Esophagus squamous epithelium (tissue), 5 donors: ENCODE measurements at places on chromosomes 1 and 21.

- no peak for DNase-seq
Observed at GRCh38 chr1:73772941-73773340, 425.0 kb downstream of the LRRIQ3 start.

GRCh38 chr1:184462155-184462554 is 75.3 kb downstream of the C1orf21 start:
- DNase-seq: no peak

GRCh38 chr1:168178227-168178637 is 530 bp upstream of the TIPRL start:
- no peak for DNase-seq

DNA sequence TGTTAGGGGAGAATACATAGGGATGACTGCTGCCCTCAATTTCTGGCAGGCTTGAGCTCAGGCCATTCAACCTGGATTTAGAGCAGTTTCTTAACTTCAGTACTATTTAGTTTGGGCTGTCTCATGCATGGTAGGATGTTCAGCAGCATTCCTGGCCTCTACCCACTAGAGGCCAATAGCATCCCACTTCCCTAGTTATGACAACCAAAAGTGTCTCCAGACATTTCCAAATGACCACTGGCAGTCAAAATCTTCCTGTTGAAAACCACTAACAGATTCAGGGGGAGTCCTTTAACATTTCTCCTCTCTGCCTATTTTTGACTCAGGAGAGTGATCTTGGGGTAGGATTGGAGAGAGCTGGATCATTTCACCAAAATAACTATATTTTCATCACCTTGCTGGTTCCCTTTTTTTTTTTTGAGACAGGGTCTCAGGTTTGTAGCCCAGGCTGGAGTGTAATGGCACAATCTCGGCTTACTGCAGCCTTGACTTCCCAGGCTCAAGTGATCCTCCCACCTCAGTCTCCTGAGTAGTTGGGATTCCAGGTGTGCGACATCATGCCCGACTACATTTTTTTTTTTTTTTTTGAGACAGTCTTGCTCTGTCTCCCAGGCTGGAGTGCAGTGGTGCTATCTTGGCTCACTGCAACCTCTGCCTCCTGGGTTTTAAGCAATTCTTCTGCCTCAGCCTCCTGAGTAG is 8.7 kb downstream of the GNAT2 start:
- no peak for DNase-seq

- no peak for DNase-seq
Observed at GRCh38 chr1:208524376-208524775, 280.2 kb upstream of the PLXNA2 start.

- DNase-seq: no peak
Observed at GRCh38 chr1:75135573-75136194, 1.5 kb downstream of the LHX8 start.

DNA sequence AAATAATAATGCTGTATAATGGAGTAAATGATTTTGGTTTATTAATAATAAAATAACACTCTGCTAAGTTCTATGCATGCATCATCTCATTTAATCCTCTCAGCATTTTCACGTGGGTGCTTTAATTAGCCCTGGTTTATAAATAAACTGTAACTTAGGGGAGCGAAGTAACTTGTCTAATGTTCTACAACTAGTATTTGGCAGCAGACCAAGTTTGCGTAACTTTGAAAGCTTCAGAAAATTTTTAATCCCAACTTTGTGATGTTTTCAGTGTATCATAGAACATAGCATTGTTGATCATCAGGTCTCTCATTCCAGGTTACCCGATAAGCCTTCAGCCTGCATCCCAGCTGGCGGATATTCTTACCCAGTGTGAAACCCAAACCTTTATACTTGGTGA is 322.4 kb upstream of the SGIP1 start:
- DNase-seq: no peak

DNA sequence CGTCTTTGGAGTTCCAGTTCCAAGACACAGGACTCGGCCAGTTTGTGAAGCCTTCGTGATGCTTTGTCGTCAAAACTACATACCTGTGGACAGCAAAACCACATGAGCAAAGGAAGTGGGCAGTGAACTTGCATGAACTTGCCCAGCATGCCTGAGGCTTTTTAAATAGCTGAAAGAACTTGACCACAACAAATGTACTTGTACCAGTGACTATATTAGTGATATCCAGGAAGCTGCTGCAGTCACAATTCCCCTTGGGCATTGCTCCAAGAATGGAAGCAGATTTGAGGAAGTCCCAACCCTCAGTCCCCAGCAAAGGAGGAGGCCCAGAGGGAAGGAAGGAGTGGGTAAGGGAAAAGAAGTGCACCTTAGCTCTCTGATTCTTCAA is 2.6 kb downstream of the FUCA1 start:
- DNase-seq: no peak

GRCh38 chr21:39046236-39046916 is 136.9 kb downstream of the PSMG1 start:
- DNase-seq: no peak

GRCh38 chr1:3590139-3590763 is 21.1 kb downstream of the MEGF6 start:
- DNase-seq: no peak

GRCh38 chr1:16605532-16606505 is 7.5 kb downstream of the NBPF1 start:
- no peak for DNase-seq

DNA sequence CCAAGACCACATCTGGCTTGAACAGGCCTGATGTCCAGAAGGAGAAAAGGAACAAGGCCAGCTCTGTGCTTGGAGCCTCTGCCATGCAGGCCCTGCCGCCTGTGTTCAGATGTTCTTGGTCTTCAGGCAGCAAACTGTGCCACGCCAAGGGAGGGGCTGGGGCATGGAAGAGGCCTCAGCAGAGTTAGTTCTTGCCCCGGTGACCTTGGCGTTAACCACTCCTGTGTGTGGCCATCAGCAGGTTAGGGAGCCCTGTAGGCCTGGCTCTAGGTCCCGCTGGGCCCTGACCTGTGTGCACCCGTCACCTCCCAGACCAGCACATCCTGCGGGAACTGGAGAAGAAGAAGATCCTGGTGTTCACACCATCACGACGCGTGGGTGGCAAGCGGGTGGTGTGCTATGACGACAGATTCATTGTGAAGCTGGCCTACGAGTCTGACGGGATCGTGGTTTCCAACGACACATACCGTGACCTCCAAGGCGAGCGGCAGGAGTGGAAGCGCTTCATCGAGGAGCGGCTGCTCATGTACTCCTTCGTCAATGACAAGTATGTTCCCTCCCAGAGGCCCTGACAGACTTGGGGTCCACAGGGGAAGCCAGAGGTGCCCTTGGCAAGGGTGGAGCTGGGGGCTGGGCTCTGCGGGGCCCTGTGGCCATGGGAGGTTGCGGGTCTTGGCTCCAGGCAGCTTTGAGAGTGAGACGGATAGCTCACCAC is 7.1 kb downstream of the ZC3H12A start:
- DNase-seq: no peak

GRCh38 chr1:78348496-78349284 is 142.1 kb upstream of the PTGFR start:
- no peak for DNase-seq

- no peak for DNase-seq
Observed at GRCh38 chr1:7252411-7253117, 467.3 kb downstream of the CAMTA1 start.

- DNase-seq: no peak
Observed at GRCh38 chr1:116878804-116879477, 30.8 kb upstream of the PTGFRN start.

GRCh38 chr1:239293350-239294110 is 92.8 kb upstream of the CHRM3 start:
- DNase-seq: no peak

DNA sequence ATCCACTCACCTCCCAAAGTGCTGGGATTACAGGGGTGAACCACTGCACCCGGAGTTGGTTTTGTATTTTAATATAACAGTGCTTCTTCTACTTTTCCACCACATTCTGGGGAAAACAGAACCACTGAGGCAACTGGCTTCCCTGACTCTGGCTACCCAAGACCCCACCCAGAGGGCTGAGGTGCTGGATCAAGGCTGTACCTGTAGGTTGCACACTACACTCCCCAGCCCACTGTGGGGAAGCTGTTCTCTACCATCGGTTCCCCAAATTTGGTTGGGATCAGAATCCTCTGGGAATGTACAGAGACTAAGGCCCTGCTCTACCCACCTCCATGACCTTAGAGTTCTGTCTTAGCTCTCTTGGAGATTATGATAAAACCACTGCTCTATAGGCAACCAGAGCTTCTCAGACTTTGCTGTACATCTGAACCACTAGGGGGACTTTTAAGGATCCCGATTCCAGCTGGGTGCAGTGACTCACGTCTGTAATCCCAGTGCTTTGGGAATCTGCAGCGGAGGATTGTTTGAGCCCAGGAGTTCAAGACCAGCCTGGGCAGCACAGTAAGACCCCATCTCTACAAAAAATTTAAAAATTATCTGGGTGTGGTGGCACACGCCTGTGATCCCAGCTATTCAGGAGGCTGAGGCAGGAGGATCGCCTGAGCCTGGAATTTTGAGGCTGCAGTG is 51.6 kb downstream of the GNG4 start:
- no peak for DNase-seq

DNA sequence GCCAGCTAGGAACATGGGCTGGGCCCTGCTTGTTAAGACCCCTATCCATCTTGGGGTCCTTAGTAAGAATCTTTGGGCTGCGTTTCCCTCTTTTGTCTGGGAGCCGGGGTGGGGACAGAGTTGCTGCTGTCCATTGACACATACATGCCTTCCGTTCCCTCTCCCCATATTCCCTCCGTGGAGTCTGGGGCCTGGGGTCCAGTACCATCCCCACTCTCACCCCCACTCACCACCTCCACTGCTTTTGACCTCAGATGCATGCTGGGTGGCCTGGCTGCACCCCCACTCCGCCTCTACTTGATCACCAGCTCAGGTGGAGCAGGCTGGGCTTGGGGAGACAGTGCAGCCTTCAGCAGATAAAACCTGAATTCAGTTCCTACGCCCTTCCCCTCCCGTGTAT is 3.3 kb downstream of the RD3 start:
- no peak for DNase-seq

DNA sequence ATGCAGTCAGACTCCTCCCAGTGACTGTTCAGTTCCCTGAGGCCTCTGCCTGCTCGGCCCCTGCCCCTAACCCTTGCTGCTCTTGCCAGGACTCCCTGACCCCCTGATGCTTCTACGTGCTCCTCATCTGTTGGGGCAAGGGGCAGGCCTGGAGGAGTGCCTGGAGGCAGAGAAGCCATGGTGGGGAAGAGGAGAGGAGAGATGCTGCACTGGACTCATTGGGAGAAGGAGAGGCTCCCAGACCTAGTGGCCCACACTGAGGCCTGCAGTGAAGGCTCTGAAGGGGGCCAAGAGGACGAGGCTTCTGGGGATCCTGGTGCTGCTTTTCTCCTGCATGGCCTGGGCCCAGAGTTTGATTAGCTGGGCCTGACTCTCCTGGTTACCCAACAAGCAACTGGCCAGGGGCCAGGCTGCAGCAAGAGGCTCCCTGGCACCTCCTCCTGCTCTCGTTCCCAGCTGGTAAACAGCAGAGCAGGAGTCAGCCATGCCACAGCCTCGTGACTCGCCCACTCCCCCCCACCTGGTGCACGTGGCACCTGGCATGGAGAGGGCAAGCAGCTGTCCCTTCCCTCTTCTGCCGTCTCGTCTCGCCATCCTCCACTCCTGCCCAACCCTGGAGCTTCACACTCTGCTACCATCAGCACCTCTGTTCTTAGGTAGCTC is 847 bp upstream of the RORC start:
- no peak for DNase-seq

GRCh38 chr1:56326056-56326455 is 253.3 kb downstream of the PLPP3 start:
- no peak for DNase-seq

GRCh38 chr21:37297364-37297763 is 30.2 kb upstream of the VPS26C start:
- DNase-seq: no peak

GRCh38 chr1:184210031-184210430 is 158.5 kb downstream of the TSEN15 start:
- no peak for DNase-seq

DNA sequence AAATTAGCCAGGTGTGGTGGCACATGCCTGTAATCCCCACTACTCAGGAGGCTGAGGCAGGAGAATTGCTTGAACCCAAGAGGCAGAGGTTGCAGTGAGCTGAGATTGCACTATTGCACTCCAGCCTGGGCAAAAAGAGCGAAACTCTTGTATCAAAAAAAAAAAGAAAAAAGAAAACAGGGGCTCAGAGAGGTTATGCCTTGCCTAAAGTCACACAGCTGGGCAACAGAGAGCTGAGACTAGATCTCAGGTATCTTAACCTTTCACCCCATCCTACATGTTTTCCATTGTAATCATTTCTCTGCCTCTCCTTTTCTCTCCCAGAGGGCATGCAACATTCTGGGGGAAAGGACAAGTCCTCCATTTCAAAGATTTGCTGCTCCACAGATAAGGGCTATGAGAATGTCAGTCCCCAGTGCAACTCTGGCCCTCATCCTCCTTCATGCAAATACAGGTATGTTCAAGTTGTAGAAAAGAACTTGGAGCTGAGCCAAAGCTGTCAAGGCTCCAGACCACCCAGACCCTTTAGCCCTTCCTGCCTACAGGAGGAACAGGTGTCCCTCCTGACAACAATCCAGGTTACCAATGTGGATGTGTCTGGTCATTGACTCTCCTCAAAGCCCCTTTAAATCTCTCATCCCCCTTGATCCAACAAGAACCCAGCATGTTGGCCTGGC is 6.9 kb downstream of the SLC9A1 start:
- DNase-seq: no peak

GRCh38 chr1:232728507-232729263 is 76.5 kb upstream of the MAP10 start:
- no peak for DNase-seq

DNA sequence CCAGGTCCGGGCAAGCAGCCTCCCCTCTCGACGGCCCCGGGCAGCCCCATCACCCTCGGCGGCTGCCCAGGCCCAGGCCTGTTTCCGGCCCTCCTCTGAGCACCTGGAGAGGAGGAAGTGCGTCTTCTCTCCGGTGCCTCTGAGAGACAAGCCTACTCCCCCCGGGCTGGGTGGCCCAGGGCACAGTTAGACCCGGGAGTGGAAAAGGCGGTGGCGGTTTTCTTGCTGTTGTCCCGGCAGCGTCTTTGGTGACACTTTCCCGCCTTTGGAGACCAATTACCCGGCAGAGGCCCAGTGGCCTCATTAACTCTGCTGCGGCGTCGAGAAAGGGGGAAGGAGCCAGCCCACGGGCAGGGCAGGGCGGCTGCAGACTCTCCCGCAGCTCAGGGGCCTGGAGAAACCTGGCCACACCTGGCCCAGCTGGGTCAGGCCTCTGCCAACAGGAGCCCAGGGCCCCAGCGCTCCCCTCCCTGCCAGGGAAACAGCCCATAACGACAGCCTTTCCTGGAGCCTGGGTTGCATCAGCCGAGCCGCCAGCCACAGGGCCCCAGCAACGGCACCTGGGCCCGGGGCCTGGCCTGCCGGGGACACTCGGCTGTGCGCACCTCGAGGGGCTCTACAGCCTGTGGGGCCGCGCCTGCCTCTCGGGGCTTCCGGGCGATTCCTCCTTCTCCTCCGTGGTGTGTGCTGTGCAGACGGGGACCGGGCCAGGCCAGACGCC is 28.4 kb upstream of the C1orf159 start:
- no peak for DNase-seq
